Amniotic stem cell (primary cell): ENCODE measurements at places on chromosomes 1 and 21.

DNA sequence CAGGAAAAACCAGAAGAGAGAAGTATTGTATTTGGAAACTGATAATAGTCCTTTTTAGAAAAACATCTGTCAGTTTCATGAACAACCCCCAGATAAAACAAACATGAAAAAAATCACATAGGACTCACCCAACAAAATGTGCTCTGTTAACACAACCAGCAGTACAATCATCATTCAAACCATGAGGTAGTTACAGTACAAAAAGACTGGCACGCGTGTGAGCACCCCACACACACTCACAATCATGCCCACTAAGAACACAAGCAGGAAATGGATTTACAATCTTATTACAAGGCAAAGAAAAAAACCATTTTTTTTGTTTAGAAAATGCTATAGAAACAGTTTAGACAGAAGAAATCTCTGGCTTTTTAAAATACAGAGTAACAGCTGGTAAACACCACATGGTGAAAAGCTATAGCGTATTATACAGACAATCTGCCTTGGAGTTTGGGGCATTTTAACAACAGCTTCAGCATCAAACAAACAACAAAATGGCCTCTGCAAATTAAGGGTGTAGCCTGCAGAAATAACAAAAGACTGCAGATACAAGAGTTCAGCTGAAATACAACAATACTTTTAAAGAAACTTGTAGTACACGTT is 180.0 kb downstream of the CDC7 start:
- no peak for DNase-seq

GRCh38 chr1:202047977-202048376 is 37.6 kb downstream of the ELF3 start:
- no peak for DNase-seq

- DNase-seq, result no peak
Observed at GRCh38 chr21:41189150-41189745, 21.3 kb downstream of the BACE2 start.

DNA sequence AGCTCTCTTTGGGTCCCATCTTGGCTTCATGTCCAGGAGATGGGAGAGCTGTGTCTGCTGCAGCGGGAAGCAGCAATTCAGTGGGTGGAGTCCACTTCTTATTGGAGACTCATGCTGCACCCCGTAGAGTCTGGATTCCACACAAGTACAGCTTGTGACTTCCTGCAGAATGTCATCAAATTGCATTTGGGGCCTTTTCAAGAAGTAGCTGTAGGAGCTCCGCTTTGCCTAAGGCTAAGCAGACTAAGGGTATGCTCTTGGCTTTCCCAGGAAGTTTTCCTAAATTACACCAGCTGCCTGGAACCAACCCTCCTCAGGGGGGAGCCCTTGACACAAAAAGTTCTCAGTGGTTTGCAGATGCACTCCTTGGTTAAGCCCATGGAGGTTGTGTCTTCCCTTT is 5.7 kb upstream of the MOB3C start:
- no peak for DNase-seq

GRCh38 chr1:114232691-114233090 is 79.0 kb upstream of the SYT6 start:
- no peak for DNase-seq

DNA sequence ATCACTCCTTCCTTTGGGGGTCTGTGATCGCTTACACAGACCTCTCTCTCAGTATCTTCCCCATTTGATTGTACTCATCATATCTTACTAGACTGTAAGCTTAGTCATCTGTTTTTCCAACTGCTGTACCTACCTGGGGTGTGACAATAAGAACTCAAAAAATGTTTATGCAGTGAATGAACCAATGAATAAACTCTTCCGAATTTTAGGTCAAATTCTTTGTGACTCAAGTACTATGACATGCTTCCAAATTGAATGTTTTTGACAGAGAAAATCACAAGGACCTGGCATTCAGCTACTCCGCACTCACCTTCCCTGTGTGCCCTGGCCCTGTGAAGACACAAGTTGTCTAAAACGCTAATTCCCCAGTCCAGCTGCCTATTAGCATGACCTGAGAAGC is 42.1 kb downstream of the TMCO4 start:
- DNase-seq, result no peak

GRCh38 chr1:205260948-205261732 is 33.4 kb downstream of the TMCC2 start:
- no peak for DNase-seq

- DNase-seq, result no peak
Observed at GRCh38 chr1:109762821-109763645, 690 bp downstream of the EPS8L3 start.

GRCh38 chr1:50977575-50978143 is 7.6 kb downstream of the CDKN2C start:
- DNase-seq, result no peak

- DNase-seq, result no peak
Observed at GRCh38 chr21:29265690-29266479, 32.8 kb upstream of the BACH1 start.

GRCh38 chr1:230760360-230760827 is 13.2 kb downstream of the CAPN9 start:
- DNase-seq, result no peak

DNA sequence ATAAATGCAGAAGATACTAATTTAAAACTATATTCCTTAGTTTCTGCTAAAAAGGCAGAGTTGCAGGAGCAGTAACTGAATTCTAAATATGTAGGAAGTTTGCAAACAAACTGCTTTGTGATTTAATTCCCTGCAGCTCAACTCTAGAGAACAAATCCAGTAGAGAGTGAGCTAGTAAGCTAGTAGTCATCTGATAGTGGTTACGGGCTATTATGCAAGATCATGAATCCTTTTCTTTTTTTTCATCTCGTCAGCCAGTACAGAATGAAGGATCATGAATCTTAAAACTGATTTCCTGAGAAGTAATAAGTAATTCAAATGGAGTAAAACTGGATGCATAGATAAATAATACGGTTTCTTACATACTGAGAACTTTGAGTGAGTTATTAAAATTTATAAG is 3.3 kb downstream of the DPH5 start:
- no peak for DNase-seq

DNA sequence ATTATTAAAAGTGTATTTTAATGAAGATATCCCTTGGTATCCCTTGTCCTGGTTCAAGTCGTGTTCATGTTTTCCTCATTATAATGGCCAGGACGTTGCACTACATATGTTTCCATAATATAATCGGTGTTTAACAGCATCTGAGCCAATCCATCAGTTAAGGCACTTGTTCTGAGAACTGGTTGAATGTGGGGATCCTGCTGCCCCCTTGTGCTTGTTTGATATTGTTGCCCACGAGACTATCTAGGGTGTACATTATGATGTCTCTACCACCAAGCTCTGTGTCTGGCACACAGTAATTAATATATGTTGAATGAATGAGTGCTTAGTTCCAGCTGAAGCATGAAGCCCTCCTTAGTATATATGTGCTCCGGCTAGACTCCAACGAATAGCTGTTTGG is 193.0 kb downstream of the CACNA1E start:
- DNase-seq, result no peak

DNA sequence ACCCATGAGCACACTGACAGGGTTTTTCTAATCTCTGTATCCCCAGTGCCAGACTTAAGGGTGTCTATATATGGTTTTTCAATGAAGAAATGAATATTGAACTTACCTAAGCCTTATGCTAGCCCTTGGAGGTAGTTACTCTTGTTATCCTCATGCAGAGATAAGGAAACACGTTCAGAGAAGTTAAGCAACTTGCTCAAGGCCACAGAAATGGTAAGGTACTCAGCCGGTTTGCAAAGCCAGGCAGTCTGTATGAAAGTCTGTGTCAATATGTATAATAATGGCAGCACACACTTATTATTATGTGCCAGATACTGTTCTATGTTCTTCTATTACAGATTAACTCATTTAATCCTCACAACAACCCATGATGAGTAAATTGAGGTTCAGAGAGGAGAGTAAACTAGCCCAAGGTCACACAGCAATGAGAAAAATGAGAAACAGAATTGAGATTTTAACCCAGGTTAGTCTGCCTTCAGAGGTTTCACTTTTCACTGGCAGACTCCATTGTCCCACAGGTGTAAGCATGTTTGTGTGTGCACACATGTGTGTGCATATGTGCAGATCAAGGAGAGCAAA is 54.6 kb upstream of the CSF3R start:
- no peak for DNase-seq

GRCh38 chr1:46820560-46821060 is 21.8 kb downstream of the CYP4B1 start:
- DNase-seq, result no peak

GRCh38 chr1:111221633-111222291 is 5.8 kb upstream of the CHI3L2 start:
- DNase-seq, result no peak

DNA sequence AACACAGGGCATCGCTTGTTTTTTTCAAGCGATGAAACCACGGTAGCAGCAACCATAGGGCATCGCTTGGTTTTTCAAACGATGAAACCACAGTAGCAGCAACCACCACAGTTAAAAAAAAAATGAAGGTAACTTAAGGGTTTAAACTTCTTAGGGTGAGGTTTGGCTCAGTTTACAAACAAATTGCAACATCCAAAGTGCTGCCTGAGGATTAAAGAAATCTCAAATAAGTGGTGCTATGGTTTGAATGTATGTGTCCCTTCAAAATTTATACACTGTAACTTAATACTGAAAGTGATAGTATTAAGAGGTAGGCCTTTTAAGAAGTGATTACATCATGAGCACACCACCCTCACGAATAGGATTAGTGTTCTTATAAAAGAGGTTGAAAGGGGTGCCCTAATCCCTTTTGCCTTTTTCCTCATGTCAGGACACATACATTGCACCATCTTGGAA is 6.4 kb upstream of the GBP5 start:
- no peak for DNase-seq
